Sigmoid colon (tissue), 7 donors: ENCODE measurements at places on chromosomes 2 and 18. TPM values are rescaled to one million over a fixed set of nuclear protein-coding genes. Genes with fewer than 3 reads are reported as not detected.

Gene IL36G
- polyA plus RNA-seq: not detected

Gene CCL20
- polyA plus RNA-seq: 61.3 TPM

DNA sequence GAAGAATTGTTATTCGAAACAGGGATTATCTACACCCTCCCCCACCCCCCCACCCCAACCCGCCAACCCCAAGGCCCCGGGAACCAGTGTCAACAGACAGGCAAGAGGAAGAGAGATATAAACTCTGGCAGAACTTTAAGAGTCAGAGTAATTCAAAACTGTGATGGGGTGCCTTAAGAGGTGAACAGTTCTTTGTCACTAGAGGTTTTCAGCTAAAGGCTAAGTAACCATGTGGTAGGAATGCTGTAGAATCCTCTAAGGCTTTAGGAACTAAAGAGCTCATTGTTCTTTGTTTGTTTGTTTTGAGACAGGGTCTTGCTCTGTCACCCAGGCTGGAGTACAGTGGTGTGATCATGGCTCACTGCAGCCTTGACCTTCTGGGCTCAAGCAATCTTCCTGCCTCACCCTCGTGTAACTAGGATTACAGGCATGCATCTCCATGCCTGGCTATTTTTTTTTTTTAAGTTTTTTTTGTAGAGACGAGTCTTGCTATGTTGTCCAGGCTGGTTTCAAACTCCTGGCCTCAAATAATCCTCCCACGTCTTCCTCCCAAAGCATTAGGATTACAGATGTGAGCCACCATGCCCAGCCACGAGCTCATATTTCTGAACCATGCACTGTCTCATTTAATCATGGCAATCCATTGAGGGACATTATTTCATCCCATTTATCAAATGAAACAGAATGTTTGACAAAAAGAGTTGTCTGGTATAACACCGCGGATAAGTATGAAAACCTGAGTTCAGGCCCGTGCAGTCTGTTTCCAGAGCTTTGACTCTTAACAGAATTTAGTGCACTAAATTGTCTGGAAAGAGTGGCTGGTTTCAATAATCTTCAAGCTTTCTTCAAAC lies 20.8 kb upstream of the TMEM17 start:
- DNase-seq: no peak

GRCh38 chr2:189370719-189371118 lies 70.6 kb upstream of the WDR75 start:
- no peak for DNase-seq

GRCh38 chr2:39701137-39701536 lies 35.4 kb downstream of the TMEM178A start:
- no peak for DNase-seq

GRCh38 chr2:121903037-121903689 lies 147.7 kb downstream of the TSN start:
- DNase-seq: no peak

DNA sequence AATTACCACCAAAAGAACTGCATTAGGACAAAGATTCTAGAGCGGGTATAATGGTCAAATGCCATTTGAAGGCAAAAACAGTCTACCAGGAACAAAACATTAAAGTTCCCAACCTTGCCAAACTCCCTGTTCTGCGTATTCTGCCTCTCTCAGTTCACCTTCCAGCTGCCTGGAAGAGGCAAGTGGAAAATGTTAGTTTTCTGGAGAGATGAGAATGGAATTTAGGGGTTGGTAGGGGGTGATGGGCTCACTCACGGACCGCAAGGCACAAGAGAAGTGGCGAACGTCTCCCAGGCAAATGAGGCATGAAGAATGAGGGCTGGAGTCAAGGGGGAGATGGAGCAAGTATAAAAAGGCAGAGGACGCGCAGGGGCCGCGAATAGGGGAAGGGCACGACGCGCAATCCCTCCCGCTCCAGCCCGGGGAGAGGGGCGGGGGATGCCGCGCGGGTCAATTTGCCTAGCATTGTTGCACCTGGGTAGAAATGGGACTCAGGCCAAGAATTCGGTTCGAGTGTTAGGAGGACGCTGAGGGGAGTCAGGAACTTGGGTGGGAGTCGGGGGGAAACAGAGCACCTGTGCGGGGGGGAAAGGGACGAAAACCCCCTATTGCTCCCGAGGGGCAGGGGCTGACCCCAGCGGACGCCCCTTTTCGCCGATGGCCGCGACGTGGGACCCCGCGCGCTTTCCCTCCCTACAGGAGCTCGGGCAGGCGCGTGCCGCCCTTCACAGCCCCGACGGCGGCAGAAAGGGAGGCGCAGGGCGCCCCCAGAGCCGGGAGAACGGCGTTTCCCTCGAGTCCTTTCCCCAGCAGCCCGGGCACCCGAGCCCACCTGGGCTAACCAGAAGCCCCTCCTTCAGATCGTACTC lies 573 bp downstream of the PAIP2B start:
- peak; percentile 77 for DNase-seq

Gene SLC8A1
- polyA plus RNA-seq: 0.69 TPM

DNA sequence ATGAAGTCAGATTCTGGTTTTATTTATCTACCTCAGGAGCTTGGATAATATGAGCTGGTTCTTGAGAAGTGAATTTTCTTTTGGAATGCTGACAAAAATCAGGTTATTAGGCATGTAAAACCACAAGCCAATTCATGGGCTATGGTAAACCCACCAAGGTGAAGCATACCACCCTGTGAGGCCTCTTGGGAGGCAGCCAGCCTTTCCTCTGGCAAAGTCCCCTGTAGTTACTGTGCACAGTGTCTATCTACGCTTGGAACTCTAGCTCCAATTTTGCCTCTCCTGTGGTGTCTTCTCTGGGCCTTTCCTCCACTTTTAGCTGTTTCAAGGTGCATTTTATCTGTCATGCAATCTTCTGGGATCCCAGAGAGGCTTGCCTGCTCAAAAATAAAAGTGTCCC lies 242.7 kb upstream of the ZSWIM2 start:
- DNase-seq: no peak

- no peak for DNase-seq
These were observed 14.2 kb downstream of the SCN9A start for GRCh38 chr2:166361351-166362153.

DNA sequence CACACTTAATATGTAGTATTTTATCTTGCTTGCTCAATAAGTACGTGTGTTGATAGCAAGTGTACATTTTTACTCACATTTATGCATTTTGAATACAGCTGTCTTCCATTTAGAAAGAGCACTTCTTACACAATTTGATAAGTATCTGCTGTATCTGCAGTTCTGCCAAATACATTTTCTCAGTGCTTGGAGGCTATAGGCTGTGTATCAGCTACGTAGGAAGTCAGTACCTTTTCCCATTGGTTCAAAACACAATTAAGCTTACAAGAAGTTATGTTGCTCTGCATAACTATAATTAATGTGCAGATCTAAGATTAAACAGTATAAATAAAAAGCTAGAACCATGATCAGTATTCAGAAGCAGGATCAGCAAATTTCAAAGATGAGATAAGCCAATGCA lies 503.6 kb upstream of the SMIM21 start:
- DNase-seq: no peak

DNA sequence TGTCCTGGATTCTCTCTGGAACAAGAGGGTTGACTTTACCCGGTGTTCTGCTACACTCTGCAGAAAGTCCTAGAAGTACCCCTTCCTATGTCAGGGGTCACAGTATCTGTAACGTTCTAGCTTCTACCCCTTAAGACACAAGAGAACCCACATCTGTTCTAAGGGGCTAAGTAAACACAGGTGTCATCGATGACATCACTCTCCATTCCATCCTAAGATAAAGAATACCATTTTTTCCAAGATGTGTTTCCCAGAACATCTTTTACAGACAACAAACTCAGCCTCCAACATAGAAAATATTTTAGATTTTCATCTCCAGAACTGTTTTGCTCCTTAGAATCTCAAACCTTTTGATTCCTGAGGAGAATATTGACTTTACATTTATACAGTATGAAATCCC lies 239.1 kb downstream of the TRIB2 start:
- no peak for DNase-seq

DNA sequence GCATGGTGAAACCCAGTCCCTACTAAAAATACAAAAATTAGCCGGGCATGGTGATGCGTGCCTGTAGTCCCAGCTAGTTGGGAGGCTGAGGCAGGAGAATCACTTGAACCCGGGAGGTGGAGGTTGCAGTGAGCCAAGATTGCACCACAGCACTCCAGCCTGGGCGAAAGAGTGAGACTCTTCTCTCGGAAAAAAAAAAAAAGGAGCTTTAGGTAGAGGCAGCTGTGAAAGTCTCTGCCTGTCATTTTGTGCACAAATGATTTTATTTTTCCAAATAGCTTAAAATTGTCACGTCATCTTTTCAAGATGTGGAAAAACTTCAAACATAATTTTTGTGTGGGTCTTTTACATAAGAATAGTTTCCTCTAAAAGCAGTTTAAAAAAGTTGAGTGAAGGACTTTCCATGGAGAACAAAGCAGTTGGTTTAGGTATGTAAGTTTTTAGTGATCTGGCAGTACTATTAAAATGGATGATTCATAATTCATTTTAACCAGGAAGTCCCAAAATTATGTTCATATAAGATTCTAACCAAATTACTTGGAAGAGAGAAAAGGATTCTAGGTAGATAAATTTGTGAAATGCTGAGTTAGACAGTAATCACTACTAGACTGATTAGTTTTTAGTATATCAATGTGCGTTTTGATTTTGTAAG lies 11.5 kb downstream of the CCNYL1 start:
- no peak for DNase-seq

DNA sequence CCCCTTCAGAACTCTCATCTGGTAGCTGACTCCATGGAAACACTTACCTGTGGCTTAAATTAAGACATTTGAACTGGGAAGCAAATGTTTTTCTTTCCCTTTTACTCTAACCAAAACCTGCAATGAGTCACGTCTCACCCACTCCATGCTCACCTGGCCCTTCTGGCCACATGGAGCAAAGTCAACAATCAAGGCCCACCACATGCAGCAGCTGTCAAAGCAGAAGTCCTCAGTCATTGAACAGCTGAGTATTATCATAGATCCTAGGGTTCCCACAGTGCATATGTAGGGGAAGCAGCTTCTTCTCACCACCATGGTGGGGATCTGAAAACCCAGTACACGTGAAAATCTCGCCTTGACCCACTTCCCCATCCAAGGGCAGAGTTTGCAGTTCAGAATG lies 12.3 kb upstream of the MEP1B start:
- DNase-seq: no peak

DNA sequence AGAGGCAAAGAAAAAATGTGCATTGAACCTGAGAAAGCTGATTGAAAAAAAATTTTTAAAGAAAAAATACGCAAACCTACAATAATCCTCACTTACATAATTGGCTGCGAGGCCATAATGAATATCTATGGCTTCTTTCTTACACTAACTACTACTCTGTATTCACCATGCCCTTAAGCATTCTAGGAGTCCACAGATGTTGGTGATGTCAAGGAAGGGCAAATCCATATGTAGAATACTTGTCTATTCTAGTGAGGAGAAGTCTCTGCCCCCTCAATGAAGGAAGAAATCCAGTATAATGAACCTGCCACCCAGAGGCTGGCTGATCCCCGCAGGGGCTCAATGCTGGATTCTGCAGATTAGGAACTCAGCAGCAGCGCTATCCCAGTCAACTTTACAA lies 14.3 kb downstream of the GALNT3 start:
- DNase-seq: no peak

GRCh38 chr2:58241546-58241864 lies 380 bp upstream of the FANCL start:
- no peak for DNase-seq

GRCh38 chr2:12918138-12918834 lies 201.6 kb downstream of the TRIB2 start:
- no peak for DNase-seq

DNA sequence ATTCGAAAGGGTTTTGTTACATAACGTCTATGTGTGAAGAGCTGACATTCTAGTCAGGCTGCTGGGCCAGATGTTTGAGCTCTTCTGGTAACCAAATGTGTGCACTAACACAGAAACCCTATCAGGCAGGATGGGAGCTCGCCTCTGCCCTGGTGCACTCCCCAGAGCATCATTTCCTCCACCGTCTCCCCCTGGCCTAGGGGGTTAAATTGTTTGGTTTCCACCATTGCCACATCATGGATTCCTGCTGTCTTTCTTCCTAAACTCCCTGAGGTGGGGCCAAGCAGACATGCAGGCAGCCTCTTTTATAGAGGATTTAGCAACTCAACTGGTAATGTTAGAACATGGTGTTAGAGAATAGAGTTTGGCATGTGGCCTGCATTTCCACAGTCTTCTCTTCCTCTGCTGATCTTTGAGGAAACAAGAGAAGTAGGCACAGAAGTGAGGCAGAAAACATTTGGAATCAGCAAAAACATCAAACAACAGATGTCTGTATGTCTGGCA lies 87.3 kb downstream of the ANTXR1 start:
- DNase-seq: peak; percentile 74

Gene FOXD4L1
- polyA plus RNA-seq: not detected

DNA sequence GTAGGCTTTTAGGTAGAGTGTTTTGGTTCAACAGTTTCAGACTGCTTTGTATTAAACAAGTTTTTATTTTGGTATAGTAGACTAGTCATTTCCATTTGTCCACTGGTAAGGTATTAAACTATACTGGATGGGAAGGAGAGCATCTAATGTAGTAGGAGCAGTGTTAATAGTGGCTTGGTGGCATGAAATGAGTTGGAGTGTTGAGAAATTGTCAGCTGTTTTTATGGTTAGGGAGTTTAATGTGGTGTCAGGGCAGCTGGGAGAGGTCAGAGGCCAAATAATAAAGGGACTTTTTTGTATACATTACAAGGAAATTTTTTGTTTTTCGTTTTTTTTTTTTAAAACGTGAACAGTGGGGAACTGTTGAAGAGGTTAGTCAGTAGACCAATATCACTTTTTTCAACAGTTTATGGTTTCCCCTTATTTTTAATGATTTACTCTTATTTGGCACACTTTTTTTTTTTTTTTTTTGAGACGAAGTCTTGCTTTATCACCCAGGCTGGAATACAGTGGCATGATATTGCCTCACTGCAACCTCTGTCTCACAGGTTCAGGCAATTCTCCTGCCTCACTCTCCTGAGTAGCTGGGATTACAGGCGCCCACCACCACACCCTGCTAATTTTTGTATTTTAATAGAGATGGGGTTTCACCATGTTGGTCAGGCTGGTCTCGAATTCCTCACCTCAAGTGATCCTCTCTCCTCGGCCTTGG lies 21.2 kb downstream of the ACTR3 start:
- no peak for DNase-seq

Gene ADGRF3
- not detected for polyA plus RNA-seq

DNA sequence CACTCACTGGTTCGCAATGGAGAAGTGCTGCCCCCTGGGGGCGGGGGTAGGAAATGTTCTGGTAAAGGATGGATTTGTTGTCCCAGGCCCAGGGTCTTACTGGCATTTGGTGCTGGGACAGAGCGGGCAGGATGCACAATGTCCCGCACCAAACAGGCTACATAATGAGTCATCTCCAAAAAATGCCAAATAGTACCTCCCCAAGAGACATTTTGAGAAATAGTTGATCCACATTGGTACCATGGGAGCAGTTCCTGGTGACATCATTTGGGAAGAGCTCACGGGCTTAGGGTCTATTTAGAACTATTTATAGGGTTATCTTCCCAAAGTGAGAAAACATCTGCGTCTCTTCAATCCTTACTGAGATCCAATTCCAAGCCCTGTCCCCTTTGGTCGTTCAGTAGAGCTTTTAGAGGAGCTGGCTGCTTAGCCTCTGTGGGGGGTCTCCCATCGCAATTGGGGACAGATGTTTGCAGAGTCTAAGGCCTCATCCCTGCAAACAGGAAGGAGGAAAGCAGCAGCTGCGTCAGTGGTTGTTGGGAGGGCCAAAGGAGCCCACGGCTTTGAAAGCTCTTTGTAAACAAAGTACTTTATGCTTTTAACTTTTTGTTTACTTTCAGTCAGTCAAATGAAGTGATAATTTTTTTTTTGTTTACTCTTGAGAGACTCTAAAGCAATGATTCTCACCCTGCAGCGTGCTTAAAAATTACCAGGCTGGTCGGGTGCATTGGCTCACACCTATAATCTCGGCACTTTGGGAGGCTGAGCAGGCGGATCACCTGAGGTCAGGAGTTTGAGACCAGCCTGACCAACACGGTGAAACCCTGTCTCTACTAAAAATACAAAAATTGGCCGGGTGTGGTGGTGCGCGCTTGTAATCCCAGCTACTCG lies 49.3 kb downstream of the GREB1 start:
- DNase-seq: peak; percentile 77
